Erythroblast (primary cell): ENCODE measurements at places on chromosomes 3 and 15.

GRCh38 chr3:61333192-61333961 is 82.1 kb upstream of the FHIT start:
- no peak for DNase-seq

DNA sequence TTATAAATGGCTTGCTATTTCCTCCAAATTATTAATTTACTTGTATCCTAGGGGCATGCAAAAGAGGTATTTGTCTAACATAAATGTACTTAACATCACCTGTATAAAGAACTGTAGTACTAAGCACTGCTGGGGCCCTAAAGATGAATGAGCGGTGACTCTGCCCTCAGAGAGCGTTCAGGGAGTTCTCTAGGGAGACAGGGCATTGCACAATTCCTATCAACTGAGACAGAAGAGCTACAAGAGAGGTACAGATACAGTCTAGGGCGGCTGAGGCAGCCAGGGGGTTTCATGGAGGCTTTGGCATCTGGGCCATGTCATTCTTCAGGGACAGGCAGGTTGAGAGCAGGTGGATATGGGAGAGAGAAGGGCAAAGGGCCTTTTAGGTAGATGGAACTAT is 39.9 kb upstream of the PARL start:
- no peak for DNase-seq

DNA sequence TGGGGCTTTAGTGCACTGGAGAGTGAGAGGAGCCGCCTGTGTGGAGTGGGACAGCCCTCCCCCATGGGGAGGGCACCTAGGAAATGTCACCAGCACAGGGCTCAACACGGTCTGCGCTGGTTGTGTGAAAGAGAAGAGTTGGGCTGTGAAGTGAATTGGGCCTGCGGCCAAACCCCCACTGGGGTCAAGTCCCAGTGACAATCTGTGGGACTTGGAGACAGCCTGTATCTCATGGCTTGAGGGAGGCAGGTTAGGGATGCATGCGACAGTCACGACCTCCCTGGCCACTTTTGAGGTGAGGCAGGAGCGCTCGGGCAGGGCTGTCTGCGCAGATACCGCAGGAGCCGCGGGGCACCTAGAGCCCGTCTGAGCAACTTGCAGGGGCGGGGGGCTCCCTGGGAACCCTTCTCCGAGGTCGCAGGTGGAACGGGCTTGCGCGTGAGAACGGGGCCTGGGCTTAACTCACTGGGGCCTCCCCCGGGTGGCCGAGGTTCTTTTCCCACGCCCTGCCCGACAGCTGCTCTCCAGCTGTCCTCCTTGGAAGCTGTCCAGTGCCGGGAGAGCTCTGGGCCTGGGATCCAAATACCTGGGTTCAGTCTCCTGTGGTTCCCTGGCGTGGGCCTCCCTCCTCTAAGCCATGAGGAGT is 77.4 kb downstream of the SNRK start:
- no peak for DNase-seq

DNA sequence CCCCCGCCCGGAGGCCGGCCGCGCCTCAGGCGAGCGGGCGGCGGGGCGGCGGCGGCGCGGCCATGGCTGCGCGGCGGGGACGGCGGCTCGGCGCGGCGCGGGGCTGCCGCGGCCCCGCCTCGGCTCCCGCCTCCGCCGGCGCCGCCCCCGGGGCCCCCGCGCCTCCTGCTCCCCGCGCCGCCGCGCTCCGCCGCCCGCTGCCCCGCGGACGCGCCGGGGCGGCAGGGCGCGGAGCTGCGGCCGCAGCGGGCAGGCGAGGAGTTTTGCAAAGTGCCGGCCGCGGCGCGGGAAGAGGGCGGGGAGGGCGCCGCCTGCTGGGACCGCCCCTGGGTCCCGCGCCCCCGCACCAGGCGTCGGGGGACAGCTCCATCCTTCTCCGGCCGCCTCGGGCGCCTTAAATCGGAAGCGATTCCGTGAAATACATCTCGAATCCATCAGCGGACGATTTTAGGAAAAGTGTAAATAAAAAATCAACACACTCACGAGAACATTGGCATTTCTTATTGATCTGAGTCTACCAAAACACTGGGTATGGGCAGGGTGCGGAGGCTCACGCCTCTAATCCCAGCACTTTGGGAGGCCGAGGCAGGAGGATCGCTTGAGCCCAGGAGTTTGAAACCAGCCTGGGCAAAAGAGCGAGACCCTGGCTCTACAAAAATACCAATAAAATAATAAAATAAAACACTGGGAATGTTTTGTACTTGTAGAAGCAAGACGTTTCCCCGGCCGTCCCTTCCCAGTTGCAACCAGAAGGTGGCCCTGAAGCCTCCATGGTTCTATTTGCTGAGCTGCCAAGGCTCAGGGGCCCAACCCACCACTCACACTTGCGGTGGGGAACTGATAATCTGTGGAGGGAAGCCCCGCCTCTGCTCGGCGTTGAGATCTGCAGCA is 136.9 kb downstream of the NUP210 start:
- peak; percentile 25 for DNase-seq

- no peak for DNase-seq
Measured at GRCh38 chr3:174951034-174951433, 91.9 kb downstream of the NAALADL2 start.

DNA sequence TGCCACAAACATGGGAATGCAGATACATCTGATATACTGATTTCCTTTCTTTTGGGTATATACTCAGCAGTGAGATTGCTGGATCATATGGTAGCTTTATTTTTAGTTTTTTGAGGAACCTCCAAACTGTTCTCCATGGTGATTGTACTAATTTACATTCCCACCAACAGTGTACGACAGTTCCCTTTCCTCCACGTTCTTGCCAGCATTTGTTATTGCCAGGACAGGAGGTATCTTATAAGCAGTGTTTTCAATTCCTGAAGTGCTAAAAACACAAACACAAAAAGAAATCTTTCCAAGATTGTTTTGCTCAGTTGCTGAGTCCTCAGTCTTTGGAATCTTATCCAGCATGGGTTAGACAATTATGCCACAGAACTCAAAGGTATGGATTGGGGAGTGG is 13.5 kb downstream of the GTF2E1 start:
- no peak for DNase-seq

- DNase-seq, result no peak
Measured at GRCh38 chr3:171974986-171975837, 64.2 kb upstream of the FNDC3B start.

DNA sequence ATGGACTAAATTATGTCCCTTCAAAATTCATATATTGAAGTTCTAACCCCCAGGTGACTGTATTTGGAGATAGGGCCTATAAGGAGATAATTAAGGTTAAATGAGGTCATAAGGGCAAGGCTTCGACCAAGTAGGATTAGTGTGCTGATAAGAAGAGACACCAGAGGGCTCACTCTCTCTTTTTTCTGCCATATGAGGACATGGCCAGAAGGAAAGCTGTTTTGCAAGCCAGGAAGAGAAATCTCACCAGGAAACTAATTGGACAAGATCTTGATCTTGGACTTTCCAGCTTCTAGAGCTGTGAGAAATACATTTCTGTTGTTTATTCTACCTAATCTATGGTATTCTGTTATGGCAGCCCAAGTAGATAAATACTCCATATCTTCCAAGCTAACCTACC is 503.6 kb upstream of the NAALADL2 start:
- DNase-seq, result peak; percentile 51

GRCh38 chr15:36911322-36911944 is 188.9 kb downstream of the MEIS2 start:
- no peak for DNase-seq

DNA sequence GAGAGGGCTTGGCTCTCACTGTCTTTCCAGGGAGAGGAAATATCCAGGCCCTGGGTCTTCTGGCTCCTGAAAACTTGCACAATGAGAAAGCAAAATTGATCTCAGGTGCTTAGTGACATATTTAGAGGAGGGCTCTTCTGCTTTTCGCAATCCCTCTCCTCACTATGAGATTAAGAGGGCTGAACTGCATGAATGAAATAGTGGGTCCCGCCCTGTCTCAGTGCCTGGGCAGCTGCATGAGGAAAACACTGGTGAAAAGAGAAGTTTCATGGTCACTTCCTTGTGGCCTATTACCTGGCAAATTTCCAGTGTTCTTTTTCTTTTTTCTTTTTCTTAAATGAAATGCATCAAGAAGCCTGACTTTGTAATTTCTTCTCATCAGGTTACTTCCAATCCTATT is 73.5 kb downstream of the TRAK1 start:
- DNase-seq, result peak; percentile 28

DNA sequence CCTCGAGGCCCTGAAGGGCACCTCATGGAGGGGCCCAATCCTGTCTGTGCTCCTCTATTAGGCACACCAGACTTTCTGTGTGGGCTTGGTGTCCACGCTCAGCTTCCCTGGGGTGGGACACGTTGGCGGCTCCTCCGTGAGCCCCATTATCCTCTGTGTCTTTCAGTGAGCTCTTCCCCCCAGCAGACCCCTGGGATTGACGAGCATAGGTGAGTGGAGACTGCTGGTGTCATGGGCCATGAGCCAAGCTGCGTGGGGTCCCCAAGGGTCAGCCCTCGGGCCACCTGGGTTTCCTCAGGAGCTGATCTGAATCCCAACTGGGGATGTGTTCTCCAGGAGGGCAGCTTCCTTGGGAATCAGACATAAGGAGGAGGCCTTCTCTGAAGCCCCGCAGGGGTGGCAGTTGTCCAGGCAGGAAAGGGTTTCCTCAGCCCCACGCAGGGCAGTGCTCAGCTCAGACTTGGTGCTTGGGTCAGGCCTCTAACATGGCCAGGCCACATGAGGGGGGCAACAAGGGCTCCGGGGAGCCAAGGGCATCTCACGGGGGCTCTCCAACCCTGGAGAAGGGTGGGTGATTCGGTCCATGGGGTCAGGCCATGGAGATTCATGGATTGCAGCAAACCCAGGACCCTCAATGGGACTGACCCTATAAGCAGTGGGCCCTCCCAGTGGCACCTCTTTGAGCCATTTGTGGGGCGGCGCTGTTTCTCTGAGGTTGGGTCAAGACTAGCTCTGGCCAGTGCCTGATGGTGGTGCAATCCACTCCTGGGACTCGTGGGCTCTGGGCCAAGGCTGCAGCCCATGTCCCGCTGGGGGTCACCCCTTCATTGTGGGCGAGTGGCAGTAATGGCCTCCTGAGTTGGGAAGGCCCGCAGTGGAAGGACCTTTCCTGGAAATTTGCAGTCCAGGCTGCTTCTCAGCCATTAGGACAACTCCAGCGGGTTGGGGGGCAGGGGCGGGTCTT is 222.5 kb downstream of the SNRPN start:
- DNase-seq, result no peak

GRCh38 chr3:52041118-52041731 is 15.1 kb downstream of the DUSP7 start:
- DNase-seq, result no peak

DNA sequence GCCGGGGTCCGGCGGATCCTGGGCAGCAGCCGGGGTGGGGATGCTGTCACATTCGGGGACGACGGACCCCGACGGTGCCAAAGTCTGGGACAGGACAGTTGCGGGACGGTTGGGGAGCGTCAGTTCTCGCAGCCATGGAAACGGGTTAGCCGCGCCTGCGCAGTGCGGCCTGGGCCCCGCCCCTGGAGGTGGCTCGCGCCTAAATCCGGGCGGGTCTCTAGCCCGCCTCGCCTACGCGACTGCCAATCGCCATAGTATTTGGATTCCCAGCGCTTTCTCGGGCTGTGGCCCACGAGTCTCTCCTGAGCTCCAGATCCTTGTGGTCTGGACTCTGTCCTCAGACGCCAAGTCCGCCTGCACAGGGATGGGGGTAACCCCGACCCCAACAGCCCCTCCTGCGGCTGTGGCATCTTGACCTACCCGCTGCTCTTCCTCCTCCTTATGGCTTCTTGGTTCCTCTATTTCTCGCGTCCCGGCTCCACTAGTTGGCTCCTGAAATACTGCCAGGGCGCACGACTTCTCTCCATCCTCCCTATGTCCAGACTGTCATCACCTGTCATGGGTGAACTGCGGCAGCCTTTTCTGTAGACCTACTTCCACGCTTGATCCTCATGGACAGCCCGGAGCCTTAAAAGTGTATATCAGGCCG is at the start of gene ZMYND10:
TSS of gene ZMYND10 (minus strand) at position 147 of the 649 bp plus-strand sequence. CDS start 153 bp downstream, outside the sequence.
- peak; percentile 87 for DNase-seq

DNA sequence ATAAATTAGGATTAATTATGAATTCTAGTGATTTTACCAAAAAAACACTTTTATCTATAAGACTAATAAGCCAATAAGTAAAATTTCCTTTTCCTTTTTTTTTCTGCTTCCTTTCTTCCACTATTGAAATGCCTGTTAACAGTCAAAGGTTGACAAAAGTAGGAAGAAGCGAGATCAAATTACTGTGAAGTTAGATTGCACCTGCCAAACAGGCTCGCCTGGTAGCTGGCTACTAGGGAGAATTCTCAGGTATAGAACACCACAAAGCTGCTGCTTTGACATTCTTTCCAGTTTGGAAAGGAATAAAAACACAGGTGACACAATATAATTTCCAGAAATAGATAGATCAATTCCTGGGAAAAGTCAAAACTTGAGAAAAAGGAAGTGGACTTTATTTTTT is 749.0 kb downstream of the NSUN3 start:
- no peak for DNase-seq

- no peak for DNase-seq
Measured at GRCh38 chr3:98966862-98967546, 65.5 kb upstream of the DCBLD2 start.
